HEK293T (cell line): ENCODE measurements at places on chromosomes 6 and 20.
A peak's percentile ranks its signal among the peaks of the same experiment; 100 is the strongest.

- DNase-seq: peak; percentile 68
Observed at GRCh38 chr6:47134476-47135189, 92.5 kb upstream of the ADGRF1 start.

DNA sequence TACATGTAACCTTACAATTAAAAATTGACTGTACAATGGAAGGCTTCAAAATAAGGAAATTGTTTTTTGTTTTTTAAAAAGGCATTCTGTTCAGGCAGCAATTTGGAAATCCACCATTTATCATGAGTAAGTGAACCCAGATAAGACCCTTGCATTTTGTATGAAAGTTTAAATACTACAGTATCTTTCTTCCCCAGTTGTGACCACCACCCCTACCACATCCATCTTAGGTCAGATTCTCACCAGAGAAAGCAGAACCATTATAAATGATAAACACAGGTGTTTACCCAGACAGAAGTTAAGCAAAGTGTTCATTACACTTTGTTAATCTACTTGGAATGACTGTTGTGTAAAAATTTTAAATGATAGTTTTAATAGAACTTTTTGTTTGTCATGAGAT is 20.2 kb downstream of the SENP6 start:
- DNase-seq: no peak

- DNase-seq: no peak
Observed at GRCh38 chr6:151370509-151371078, 20.8 kb downstream of the ZBTB2 start.

GRCh38 chr6:24991810-24992467 is 56.2 kb upstream of the RIPOR2 start:
- DNase-seq: peak; percentile 65

GRCh38 chr6:25227854-25228253 is 51.3 kb upstream of the CARMIL1 start:
- DNase-seq: no peak

- peak; percentile 33 for DNase-seq
Observed at GRCh38 chr6:35146453-35146852, 5.3 kb upstream of the TCP11 start.

GRCh38 chr6:90493332-90493731 is 93.5 kb downstream of the MAP3K7 start:
- DNase-seq: no peak

DNA sequence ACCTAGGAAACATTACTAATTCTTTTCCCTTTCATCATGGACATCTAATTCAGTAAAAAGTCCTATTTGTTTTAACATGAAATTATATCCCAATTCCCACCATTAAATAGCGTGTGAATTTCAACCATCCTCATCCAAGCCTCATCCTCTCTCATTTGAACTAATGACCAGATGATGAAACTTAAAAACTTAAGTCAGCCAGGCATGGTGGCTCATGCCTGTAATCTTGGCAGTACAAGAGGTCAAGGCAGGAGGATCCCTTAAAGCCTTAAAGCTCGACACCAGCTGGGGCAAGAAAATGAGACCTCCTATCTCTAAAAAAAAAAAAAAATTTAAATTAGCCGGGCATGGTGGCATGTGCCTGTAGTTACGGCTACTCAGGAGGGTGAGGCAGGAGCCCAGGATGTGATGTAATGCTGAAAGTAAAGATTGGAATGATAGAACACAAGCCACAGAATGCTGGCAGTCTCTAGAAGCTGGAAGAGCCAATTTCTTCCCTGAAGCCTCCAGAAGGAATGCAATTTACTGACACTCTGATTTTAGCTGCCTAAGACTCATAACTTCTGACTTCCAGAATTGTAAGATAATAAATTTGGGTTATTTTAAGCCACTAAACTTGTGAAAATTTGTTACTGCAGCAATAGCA is 27.1 kb upstream of the HAO1 start:
- DNase-seq: no peak

- DNase-seq: no peak
Observed at GRCh38 chr6:130975325-130975724, 87.7 kb downstream of the EPB41L2 start.

DNA sequence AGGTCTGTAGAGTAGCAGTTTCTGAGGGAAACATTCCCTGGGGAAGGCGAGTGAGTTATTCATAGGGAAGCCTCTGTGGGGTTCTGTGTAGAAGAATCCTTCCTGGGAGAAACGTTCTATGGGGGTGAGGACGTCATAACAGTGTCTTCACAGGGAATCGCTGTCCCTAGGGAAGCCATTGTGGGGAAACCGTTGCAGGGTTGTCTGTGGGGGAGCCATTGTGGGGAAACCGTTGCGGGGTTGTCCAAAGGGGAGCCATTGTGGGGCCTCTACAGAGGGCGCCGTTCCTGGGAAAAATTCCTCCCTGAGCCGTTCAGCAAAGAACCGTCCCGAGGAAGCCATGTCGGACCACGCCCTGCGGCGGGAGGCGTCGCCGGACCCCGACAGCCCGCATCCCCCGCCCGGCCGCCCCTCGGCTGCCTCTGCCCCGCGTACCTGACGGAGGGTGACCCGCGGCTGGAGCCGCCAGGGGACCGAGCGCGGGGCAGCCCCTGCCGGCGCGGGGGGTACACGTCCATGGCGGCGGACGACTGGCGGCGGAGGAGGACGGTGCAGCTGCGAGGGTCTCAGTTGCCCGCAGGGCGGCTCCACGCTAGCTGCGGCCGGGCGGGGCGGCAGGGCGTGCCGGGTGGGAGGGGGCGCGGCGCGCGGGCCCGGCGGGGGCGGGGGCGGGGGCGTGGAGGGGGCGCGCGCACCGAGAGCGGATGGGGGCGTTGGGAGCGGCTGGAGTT is at the start of gene DNAAF9:
TSS of gene DNAAF9 (minus strand) at position 630 of the 731 bp plus-strand sequence. CDS start at position 518, 112 bp downstream.
- peak; percentile 86 for DNase-seq

GRCh38 chr20:16314748-16315159 is 258.5 kb downstream of the KIF16B start:
- DNase-seq: no peak

DNA sequence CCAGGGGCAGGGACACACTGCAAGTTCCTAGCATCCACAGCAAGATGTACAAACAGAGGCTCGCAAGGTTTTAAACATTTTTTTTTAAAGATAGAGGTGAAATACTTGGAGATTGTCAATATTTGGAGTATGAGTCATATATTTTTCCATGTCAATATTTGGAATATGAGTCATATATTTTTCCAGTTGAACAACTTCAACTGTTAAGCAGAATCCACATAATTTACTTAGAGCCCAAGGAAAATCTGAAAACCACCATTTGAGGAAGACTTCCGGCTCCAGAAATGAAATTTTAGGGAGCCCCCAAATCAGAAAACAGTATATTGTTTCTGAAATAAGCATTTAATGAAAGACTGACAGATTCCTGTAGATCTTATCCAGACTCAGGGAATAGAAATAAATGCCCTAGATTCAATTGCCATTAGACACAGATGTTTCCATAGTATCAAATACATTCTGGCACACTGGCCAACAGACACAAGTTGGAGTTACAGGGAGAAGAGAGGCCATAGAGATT is 51.6 kb upstream of the FAM184A start:
- DNase-seq: no peak

DNA sequence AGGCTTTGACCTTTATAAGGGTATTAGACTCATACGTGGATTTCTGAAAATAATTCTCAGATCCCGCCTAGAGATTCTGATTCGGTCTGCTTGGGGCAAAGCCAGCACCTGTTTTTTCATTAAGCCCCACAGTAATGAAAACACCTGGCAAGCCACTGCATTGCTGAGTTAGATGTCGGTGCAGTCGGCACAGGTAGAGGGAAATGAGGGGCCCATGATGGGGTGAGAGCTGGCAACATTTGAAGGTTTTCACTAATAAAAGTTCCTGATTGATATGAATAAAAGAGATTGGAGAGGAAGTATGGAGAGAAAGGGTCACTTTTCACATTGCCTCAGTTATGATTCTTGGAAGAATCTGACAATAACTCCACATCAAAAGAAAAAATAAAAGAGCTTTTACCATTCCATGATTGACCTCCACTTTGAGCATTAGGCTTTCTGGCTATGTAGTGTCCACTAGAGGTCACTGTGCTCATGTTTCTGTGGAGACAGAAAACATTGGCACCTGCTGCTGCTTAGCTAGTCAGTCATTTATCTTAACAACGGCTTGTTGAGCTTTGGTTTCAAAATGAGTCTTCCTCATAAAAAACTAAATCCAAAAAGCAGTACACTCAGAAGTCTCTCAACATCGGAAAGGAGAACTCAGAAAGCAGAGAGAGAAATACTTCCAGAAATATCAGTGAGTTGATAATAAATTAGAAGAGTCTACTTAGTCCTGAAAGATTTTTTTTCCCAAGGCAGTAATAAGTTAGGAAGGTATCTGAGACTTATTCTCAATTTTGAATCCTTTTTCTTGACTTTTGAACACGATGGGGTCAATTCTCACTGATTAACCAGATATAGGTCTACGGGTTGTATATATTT is 53.3 kb upstream of the KLHL31 start:
- DNase-seq: peak; percentile 61

DNA sequence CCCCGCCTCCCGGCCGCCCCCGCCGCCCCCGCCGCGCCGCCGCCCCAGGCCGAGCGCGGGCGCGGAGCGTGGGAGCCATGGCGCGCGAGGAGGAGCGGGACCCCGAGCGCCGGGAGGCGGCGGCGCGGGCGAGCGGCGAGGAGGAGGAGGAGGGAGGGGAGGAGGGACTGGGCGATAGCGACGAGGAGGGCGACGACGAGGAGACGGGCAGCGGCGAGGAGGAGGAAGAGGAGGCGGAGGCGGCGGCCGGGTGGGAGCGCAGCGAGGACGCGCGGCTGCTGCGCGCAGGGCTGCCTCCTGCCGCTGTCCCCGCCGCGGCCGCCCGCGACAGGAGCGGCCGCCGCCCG is at the start of gene SLC24A3:
TSS of gene SLC24A3 (plus strand) at position 174 of the 347 bp plus-strand sequence.
- no peak for DNase-seq

DNA sequence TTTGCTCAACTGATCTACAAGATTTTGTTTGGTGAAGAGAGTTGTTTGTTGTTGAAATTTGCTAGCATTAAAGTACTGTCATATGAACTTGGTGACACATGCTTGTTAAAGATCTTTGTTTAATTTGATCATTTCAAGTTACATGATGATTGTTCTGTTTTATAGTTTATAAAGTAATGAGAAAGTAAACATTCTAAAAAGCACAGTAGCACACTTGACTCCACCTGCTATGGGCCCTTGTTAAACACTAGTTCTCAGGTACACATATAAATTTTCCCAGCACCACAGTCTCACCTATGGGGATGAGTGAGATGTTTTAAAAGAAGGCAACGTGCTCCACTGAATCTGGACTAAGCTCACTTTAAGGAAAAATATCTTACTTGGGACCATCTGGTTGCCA is 14.1 kb downstream of the MCHR2 start:
- no peak for DNase-seq

DNA sequence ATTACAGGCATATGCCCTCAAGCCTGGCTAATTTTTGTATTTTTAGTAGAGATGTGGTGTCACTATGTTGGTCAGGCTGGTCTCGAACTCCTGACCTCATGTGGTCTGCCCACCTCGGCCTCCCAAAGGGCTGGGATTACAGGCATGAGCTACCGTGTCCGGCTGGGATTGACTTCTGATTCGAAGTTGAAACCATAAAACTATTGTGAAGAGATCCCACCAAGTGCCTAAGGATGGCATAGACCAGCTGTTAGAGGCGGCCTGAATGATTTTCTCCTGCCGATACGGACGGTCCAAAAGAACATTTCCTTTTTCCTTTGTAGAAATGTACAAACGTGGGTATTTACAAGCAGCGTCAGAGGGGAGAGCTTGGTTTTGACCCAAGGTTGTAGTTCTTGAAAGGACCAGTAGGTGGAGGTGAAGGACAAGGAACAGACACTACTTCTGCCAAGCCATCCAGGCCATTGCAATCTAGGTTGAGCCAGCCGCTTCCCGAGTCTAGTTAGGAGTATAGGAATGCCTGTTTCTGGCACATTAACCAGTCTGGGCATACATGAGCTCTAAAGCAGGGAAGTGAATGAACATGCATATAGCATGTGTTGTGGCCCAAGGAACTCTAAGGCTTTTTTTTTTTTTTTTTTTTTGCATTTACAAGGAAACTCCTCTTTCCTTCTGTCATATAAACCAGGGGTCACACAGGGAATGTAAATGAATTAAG is 29.0 kb downstream of the MOCS3 start:
- peak; percentile 79 for DNase-seq

DNA sequence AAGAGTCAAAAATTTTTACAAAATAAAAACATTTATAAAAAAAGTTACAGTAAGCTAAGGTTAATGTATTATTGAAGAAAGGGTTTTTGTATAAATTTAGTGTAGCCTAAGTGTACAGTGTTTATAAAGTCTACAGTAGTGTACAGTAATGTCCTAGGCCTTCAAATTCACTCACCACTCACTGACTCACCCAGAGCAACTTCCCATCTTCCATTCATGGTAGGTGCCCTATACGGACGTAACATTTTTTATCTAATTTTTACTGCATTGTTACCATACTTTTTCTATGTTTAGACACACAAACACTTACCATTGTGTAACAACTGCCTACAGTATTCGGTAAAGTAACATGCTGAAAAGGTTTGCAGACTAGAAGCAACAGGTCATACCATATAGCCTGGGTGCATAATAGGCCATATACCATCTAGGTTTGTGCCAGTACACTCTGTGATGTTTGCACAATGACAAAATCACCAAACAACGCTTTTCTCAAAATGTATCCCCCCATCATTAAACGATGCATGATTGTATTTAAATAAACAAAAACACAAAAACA is 6.0 kb downstream of the MTFR2 start:
- DNase-seq: no peak

DNA sequence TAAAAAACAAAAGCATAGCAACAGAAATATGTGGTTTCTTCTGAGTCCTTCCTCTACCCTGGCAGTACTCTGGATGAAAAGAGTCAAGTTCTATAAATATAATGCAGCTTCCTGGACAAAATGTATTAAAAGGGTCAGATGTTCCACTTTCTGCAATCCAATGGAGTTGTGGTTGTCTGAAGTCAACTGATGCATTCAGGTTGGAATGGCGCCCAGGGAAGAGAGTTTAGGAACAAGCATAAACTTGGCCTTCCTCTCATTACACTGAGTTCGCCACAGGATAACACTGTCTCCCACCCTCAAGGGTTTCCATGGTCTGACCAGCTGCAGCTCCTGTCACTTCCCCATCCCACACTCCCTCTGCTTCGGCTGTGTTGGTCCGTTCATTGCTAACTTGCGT is 66.4 kb downstream of the PLEKHG1 start:
- DNase-seq: no peak

DNA sequence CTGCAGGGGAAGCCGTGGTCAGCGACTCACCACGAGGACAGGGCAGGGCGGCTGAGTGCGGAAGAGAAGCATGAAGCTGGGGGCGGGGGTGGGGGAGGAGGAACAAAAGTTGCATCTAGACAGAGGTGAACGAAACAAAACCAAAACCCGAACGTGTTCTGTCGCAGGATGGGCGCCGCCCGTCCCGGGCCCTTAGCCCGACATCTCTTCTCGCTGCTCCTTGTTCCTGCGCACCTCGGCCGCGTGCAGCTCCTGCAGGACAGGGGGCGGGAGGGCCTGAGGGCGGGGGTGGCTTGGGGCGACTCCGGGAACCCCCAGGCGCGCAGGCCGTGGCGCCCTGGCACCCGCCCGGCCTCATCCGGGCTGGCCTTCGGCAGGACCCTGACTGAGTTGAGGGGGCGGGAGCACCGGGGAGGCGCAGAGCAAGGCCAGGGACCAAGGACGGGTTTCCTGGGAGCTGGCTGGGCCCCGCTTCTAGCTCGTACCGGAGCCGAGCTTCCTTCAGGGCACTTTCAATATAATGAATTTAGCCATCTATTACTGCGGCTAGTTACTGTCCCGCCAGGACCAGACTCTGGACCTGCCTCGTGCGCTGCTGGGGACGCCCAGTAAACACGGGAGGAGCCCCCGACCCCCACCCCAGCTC is 12.0 kb downstream of the STMN3 start:
- no peak for DNase-seq
